ENCODE measurements at places on chromosomes 11 and 22. TPM values are rescaled to one million over a fixed set of nuclear protein-coding genes. Genes with fewer than 3 reads are reported as not detected.

The FAM180B gene
- not detected for total RNA-seq

The NFAM1 gene
- not detected for total RNA-seq

The TBC1D10A gene
- 8.1 TPM for total RNA-seq

The TPH1 gene
- total RNA-seq: under 0.01 TPM

The LRRC56 gene
- total RNA-seq: 0.43 TPM

Data from dermis lymphatic vessel endothelial cell (primary cell).